ENCODE measurements at places on chromosomes 7 and 10. TPM values are rescaled to one million over a fixed set of nuclear protein-coding genes. Genes with fewer than 3 reads are reported as not detected.

ZNF365 gene
- under 0.01 TPM for total RNA-seq

JCAD gene
- total RNA-seq = 61.6 TPM

TEX47 gene
- total RNA-seq = not detected

RHOBTB1 gene
- total RNA-seq = 51.6 TPM

GBX1 gene
- total RNA-seq = under 0.01 TPM

DNAJC12 gene
- 4.9 TPM for total RNA-seq

CLIP2 gene
- total RNA-seq = 32.4 TPM

RASA4 gene
- 30.4 TPM for total RNA-seq

HGF gene
- 2.3 TPM for total RNA-seq

PLPP4 gene
- 1.6 TPM for total RNA-seq

CXCL12 gene
- 6.5 TPM for total RNA-seq

GTPBP10 gene
- 16.9 TPM for total RNA-seq

TBRG4 gene
- 61.4 TPM for total RNA-seq

HABP2 gene
- total RNA-seq = not detected

ACSM6 gene
- not detected for total RNA-seq

PDE1C gene
- 1.8 TPM for total RNA-seq

NPY4R gene
- total RNA-seq = not detected

C10orf90 gene
- total RNA-seq = not detected

CNPY1 gene
- not detected for total RNA-seq

MICALL2 gene
- 28.9 TPM for total RNA-seq

CPVL gene
- total RNA-seq = not detected

TLX1 gene
- not detected for total RNA-seq

POLR1F gene
- total RNA-seq = 32.2 TPM

CLEC5A gene
- total RNA-seq = not detected

OR2A42 gene
- total RNA-seq = not detected

MSMB gene
- not detected for total RNA-seq

THNSL1 gene
- total RNA-seq = 2.0 TPM

PLXDC2 gene
- total RNA-seq = 1.5 TPM

INHBA gene
- total RNA-seq = 21.2 TPM

OR9A2 gene
- total RNA-seq = not detected

AMZ1 gene
- total RNA-seq = not detected

CD36 gene
- total RNA-seq = 4.9 TPM

GRID1 gene
- not detected for total RNA-seq

FFAR4 gene
- not detected for total RNA-seq

C7orf33 gene
- total RNA-seq = not detected

UCMA gene
- not detected for total RNA-seq

CFTR gene
- total RNA-seq = not detected

PDZD7 gene
- total RNA-seq = 1.3 TPM

RASA4B gene
- total RNA-seq = 3.8 TPM

CTAGE15 gene
- not detected for total RNA-seq

HECW1 gene
- not detected for total RNA-seq

DGKB gene
- not detected for total RNA-seq

Data from vein endothelial cell (primary cell).